ENCODE measurements at places on chromosomes 7 and 10.

GRCh38 chr10:79445977-79446757 is 743 bp upstream of the ZCCHC24 start:
- peak; percentile 74 for DNase-seq

DNA sequence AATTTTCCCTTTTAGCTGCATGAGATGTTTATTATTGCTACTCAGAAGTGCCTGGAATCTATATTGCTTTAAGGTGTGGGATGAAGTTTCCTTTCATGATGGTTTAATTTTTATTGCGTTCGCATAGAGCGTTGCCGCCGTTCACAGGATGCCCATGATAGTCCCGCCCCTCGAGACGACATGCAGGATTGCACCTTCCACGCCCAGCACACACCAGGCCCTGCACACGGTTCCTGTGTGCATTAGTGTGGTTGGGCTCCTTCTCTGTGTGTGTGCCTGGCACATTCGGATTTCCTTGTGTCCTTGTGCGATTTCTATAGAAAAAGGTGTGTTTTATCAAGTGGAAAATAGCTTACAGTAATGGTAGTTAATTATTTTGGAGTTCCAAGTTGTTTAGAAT is 42.1 kb downstream of the MGMT start:
- no peak for DNase-seq

DNA sequence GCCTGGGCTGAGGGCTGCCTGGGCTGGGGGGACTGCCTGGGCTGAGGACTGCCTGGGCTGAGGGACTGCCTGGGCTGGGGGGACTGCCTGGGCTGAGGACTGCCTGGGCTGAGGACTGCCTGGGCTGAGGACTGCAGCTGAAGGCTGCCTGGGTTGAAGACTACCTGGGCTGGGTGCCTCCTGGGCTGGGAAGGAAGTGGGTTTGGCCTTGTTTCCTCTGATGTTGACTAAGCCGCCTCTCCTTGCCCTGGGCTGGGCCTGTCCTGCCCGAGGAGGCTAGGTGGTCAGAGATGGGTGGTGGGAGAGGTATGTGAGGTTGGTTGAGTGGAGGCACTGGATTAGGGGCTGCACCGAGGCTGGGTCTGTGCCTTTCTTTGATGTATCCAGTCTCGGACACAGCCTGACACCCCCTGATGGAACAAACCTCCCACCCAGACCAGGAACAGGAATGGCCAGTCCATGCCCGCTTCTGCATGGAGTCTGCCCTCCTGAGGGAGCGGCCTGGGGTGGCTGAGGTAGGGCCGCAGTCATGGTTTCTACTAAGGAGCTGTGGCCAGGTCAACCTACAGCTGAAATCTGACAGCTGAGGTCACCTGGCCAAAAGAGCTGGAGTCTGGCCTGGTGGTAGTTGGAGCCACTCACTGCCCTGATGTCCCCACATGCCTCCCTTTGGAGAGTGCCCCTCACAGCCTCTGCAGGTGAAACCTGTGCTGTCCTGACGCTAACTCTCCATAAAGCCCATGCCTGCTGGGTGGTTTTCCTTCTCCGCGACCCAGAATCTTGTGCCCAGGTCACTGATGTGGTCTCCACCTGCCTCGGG is 22.3 kb downstream of the SCART1 start:
- no peak for DNase-seq

DNA sequence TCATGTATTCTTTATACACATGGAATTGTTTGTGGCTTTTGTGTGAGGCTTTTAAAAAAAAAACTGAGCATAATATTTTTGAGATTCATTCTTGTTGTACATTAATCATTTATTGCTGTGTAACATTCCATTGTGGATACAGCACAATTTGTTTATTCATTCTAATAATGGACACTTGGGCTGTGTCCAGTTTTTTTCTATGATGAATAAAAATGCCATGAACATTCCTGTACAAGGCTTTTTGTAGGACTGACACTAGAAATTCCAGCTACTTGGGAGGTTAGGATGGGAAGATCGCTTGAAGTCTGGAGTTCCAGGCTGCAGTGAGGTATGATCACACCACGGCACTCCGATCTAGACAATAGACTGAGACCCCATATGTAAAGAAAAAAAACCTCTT is 254.3 kb upstream of the CACNA2D1 start:
- DNase-seq = no peak

DNA sequence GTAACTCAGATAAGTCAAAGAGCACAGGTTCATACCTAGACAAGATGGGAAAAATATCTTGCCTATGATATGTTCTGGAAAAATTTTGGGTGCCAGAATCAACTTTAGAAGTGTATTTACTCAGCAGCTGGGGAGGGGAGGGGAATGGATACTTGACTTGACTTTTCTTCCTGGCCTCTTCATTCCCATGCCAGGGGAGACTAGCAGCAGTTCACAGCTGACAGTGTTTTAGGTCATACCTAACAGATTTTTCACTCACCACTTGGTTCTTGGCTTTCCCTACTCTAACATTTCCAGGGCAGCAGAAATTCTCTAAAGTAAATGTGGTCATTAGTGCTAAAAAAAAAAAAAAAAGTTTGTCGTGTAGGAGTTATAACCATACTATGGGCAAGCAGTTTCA is 46.3 kb downstream of the TAS2R16 start:
- no peak for DNase-seq

GRCh38 chr10:70283445-70284399 is at the start of gene NPFFR1:
NPFFR1 (minus strand) TSS chr10:70284004; CDS start chr10:70283676, 328 bp downstream.
- DNase-seq = no peak

- no peak for DNase-seq
These were observed 15.6 kb downstream of the SEC31B start for GRCh38 chr10:100504096-100504495.

GRCh38 chr10:104589871-104590270 is 51.2 kb upstream of the SORCS3 start:
- no peak for DNase-seq

GRCh38 chr10:3099291-3100092 is 32.1 kb downstream of the PFKP start:
- DNase-seq = no peak

DNA sequence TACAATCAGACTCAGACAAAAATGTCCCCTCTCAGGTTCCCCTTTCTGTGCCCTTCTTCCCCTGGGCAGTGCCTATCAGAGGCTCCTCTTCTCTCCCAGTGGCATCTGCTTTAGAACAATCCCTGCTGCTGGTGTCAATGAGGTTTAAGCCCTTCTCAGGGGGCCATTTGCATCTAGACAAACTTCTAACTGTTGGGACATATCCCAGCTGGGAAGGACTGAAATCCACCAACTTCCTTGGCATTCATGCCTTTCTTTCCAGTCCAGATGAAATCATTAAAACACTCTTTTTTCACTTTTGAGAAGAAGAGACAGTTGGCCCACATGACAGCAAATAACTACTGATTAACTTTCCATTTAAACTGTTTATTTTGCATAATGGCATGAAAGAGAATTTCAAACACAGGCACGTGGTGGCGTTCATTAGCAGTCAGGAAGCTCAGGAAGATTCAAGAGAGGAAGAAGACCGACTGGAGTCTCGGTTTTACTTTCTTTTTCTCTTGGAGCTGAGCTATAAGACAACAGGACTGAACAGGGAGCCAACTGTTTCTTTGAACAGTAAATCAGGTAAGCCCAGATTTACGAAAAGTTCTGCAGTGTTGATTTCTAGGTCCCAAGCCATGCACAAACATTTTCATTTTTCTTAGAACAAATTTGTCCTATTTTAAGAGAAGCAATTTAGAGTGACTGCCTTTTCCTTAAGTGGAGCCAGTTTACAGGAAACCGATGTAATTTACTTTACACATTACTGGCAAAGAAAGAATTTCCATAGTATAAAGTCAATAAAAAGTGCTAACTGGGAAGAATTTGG is at the start of gene GIMAP2:
TSS of gene GIMAP2 (plus strand) at position 488 of the 811 bp plus-strand sequence. CDS start 1,354 bp downstream, outside the sequence.
- DNase-seq = no peak

DNA sequence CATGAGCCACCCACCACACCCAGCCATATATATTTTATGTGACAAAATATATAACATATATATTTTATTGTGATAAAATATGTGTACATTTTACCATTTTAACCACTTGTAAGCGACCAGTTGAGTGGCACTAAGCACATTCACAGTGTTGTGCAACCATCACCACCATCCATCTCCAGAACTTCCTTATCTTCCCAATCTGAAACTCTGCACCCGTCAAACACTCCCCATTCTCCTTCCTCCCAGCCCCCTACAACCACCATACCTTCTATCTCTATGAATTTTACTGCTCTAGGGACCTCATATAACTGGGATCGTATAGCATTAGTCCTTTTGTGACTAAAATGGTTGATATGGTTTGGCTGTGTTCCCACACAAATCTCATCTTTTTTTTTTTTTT is 20.8 kb upstream of the CYTH3 start:
- no peak for DNase-seq

Data from H1 (cell line).